Lung (tissue), 17 donors: ENCODE measurements at places on chromosomes 3 and 15.
A peak's percentile ranks its signal among the peaks of the same experiment; 100 is the strongest.

DNA sequence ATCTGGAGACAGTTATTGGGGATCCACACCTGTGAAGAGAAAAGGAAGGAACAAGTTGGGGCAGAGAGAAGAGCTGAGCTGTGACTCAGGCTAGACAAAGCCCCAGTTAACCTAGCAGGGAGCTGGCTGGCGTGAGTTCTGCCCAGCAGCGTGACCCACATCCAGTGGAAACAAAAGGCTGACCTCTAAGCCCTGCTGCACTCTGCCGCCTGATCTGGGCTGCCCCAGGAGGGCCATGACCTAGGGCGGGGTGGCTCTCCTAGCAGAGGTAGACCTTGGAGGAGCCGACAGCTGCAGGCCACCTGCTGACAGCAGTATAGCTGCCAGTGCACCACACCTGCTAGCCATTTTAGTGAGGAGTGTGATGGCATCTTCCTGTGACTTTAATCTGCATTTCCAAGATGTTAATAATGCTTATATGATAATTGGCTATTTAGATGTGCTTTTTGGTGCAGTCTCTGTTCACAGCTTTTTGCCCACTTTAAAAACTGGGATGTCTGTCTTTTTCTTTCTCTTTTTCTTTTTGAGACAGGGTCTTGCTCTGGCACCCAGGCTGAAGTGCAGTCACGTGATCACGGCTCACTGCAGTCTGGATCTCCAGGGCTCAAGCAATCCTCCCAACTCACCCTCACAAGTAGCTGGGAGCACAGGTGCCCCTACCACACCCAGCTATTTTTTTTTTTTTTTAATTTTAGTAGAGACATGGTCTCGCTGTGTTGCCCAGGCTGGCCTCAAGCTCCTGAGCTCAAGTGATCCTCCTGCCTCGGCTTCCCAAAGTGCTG, 78.1 kb downstream of the LSM3 start:
- no peak for DNase-seq

DNA sequence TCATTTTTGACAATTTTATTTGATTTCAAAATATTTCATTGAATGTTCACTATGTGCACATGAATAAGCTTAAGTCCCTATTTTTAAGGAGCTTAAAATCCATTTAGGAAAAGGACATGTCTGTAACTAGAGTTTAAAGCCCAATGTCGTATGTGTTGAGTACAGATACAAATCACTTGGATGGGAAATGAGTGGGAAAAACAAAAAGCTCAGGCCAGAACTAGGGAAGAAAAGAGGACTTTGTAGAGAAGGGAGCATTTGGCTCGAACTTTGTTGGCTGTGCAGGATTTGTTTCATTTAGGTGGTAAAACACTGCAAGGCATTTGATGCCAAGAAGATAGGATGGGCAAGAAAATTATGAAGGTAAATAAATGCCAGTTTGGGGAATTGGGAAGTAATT, 653.1 kb upstream of the KCNMB2 start:
- no peak for DNase-seq

- no peak for DNase-seq
Observed at GRCh38 chr15:67049351-67050044, 15.9 kb upstream of the SMAD3 start.

DNA sequence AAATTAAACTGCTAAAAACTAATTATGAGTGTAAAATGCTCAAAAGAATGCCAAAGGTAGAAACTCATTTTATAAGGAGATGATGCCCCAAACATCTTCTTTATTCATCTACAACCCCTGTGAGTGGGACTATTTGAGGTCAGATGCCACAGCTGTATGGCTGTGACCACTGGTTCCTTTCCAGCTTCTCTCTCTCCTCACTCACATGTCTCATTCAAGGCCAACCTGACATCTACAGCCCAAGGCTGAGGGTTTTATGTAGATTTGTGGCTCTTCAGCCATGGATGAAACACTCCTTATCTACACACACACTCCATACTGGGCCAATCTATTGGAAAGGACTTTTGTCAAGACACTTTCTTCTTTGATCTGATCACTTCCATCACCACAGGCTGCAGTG, 231.3 kb downstream of the KCNMB2 start:
- no peak for DNase-seq

DNA sequence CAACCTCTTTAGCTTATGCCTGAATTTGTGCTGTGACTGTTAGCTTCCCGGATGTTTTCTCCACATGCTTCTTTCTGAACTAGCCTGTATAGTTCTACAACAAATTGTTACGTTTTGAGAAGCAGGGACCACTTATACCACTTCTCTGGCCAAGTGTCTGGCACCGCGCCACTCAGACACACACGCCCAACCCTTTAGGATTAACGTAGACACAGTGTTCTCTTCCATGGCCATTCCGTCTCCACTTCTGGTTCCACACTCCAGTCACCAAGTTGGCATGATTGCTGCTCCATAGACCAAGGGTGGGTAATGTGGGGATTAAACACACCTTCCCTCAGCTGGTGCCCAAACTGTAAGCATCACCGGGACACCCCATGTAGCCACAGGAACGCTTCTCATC, 755 bp upstream of the TMEM108 start:
- DNase-seq, result peak; percentile 58

DNA sequence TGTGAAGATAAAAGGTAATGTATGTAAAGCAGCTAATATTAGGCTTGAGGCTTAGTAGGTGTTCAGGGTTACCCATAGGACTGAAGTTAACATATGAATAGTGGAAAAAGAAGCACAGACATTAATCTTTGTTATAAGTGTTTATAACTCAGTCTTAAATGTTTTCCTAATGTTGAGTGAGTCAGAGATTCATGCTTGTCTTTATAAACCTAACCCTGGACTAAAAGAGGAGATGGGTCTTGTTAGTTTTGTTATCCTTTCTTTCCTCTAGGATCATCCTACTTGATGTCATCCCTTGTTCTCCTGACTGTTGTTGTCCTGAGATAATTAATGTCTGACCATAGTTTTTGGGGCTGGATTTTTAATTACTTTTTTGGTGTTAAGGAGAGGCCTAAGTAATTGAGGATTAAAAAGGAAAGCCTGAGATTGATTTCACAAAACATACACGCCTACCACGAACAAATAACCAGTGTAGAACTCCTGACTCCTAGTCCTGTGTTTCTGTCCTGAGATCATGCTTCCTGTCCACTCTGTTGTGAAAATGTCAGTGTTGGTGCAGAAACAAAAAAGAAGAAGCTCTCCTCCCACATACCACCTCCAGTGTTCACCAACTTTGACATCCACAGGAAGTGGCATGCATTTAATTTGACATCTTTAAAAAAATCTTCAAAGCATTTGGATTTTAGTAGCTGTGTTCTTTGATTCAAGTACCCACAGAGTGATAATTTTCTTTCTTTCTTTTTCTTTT, 8.4 kb downstream of the MITF start:
- DNase-seq, result no peak

- DNase-seq, result no peak
Observed at GRCh38 chr3:184712248-184713039, 580 bp upstream of the MAGEF1 start.

GRCh38 chr3:40574661-40575060, 49.9 kb downstream of the ZNF621 start:
- DNase-seq, result no peak
